ENCODE measurements at places on chromosomes 12 and 14.

- no peak for DNase-seq
Measured at GRCh38 chr14:99424306-99424877, 56.3 kb downstream of the SETD3 start.

GRCh38 chr14:70350078-70350477 is 9.4 kb downstream of the COX16 start:
- peak; percentile 4 for DNase-seq

- no peak for DNase-seq
Measured at GRCh38 chr14:98456231-98456630, 815.8 kb downstream of the BCL11B start.

GRCh38 chr14:95659990-95660385 is 26.2 kb upstream of the TCL1B start:
- DNase-seq, result peak; percentile 15

DNA sequence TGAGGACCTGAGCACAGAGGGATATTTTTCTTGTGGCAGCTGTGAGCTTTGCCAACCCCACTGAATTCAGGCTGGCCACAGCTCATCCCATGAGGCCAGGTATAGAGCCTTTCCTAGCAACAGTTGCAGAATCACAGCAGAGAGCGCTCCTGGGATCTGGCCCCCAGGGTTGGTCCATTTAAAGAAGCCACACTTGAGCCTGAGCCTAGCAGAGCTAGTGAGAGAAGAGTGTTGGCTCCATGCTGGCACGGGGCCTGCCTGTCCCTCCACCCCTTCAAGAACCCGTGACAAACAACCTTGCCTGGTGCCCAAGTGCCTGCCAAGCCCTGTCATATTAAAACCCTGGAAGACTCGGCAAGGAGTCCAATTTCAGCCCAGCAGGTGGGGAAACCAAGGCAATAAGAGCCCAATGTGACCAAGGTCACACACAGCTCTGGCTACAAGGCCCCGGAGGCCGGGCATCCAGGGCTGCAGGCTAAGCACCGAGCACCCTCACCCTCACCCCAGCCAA is 91.6 kb downstream of the LRRC74A start:
- peak; percentile 50 for DNase-seq

GRCh38 chr14:55094292-55095157 is 34.5 kb upstream of the LGALS3 start:
- DNase-seq, result peak; percentile 33

- no peak for DNase-seq
Measured at GRCh38 chr12:4555804-4556203, 6.2 kb upstream of the DYRK4 start.

GRCh38 chr12:20269337-20270067 is 98.8 kb upstream of the PDE3A start:
- peak; percentile 32 for DNase-seq

GRCh38 chr12:85190728-85191127 is 89.3 kb upstream of the ALX1 start:
- DNase-seq, result no peak

GRCh38 chr12:70260646-70261045 is 17.4 kb downstream of the CNOT2 start:
- peak; percentile 37 for DNase-seq

GRCh38 chr14:73744175-73744867 is 30.1 kb upstream of the PNMA1 start:
- no peak for DNase-seq

DNA sequence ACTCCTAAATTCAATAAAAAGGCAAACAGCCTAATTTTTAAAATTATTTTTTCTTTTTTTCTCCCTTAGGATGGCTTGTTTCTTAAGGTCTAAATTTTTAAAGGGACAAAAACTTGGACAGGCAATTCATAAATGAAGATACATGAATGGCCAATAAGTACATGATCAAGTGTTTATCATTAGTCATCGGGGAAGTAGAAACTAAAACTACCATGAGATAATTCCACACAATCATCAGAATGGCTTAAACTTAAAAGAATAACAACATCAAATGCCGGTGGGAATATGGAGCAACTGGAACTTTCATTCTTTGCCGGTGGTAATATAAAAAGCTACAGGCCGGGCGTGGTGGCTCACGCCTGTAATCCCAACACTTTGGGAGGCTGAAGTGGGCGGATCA is 29.1 kb downstream of the MOK start:
- DNase-seq, result no peak

GRCh38 chr14:30940886-30941285 is 66.5 kb downstream of the COCH start:
- no peak for DNase-seq

DNA sequence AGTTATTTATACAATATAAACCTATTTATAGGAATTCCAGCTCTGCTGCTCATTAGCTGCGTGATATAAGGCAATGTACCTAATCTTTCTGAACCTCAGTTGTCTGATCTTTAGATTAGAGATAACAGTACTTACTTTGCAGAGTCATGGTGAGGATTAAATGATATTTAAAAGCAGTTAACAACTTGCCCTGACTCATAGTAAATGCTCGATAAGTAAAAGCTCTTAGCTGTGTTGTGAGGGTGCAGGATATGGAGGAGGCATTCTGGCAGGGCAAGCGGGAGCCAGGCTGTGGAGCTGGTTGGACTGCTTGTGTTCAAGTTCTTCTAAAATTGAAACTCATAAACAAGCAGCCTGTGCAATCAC is 140.0 kb upstream of the PRICKLE1 start:
- no peak for DNase-seq

DNA sequence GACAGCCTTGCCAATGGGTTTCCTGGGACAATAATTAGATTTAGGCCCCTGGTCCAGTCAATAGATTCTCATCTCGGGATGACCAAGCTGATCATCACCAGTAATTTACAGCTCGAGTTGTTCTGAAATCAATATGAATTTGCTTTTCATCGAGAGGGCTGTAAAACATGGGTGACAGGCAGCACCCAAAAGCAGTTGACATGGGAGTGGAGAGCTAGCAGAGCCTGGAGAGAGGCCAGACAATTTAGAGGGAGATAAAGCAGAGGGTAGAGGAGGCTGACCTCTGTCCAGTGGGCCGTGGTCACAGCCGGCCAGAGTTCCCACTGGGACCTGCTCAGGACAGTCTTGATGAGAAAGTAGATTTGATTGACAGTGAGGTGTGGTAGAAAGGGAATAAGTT is 157.3 kb downstream of the ASCL4 start:
- DNase-seq, result no peak

GRCh38 chr12:113114447-113115178 is 20.9 kb downstream of the RASAL1 start:
- peak; percentile 38 for DNase-seq

DNA sequence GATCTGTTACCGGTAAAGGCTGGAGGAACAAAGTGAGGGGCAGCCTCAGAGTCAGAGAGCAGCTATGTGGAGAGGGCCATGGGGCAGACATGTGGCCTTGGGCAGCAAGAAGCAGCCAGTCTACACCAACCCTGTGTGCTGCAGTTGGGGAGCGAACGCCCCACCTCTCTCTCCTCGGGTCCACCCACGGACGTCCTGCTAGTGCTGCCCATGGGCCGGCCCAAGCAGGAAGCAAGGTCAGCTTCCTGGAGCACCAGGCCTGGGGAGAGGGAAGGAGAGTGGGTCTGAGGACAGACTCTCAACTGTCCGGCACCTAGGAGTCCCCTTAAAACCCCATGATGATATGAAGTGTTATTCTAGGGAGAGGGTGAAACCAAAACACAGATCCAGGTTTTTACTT is 254.8 kb upstream of the FKBP4 start:
- no peak for DNase-seq

- DNase-seq, result no peak
Measured at GRCh38 chr12:85630851-85631250, 205.4 kb downstream of the RASSF9 start.

DNA sequence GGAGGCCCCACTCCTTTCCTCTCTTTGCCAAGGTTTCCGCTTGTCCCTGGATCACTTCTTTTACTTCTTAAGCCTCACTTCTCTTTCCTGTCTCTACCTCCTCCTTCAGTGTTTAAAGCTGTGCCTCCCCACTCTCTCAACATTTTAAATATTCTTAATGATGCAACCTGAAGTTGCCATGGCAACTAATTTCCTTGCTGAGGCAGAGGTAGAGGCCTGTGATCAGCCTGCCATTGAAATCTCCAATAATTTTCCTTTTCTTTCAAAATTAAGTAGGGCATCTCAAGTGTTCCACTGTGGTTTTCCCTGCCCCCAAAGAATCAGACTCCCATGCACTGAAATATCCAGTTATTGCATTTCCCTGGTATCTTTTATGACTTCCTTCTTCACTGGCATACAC is 108.6 kb upstream of the VRK1 start:
- DNase-seq, result no peak

DNA sequence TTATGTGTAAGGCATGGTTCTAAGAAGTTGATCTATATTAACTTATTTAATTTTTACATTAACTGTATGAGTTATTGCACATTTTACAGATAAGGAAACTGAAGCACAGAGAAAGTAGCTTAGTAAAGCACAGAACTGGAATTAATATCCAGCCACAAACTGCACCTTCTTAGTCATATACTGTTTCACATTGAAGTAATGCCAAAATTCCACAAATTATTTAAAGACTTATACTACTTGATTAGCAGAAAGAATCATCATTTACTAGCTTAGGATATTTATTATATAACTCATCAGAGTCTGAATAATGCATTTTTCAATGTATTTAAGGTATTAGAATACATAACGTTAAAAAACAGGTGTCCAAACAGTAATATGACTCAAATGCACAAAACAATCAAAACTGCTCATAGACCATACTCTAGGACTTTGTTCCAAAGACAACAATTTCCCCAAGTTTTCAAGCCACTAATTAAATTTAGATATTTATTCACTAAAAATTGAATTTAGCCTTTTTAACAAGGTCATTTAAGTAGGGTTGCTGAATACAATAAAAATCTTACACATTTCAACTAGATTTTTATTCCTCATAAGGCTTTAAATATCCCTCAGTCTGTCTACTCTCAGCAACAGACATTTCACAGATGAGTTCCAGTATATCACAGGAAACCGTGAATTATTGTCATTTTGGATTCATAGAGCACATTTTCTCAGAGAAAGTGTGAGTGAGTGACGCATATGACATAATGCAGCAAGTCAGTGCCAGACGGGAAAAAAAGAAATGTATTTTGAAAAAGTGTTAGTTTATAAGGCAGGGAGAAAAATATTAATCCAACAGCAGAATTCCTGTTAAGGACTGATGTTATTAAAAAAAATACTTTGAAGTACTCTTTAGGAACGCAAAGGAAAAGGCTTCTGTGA is 782.5 kb downstream of the TMTC2 start:
- DNase-seq, result no peak

GRCh38 chr12:113041560-113041959 is 15.0 kb upstream of the DTX1 start:
- DNase-seq, result no peak

DNA sequence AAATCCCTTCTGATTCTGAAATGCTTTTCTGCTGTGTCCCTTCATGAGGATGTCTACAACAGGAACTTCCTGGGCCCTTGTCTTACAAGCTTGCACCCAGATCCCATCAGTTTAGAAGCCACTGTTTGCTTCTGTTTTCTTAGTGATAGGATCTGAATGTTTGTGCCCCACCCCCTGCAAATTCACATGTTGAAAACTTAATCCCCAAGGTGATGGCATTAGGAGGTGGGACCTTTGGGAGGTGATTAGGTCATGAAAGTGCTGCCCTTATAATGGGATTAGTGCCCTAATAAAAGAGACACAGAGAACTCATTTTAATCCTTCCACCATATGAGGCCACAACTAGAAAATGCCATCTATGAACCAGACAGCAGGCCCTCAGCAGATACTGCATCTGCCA is 36.0 kb upstream of the GNPNAT1 start:
- DNase-seq, result no peak

DNA sequence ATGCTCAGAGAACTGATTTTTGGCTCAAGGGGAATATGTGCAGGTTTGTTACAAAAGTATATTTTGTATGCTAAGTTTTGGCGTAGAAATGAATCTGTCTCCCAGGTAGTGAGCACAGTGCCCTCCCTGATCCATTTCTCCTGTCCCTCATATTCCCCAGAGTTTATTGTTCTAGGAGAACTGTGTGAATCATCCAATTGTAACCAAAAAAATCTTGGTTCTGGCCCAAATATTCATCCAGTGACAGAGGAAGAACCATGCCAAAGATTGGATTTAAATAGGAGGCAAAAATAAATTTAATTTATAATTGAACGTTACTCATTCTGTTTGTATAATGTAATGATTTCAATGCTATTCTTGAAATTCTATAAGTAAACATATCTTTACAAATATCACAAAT is 4.8 kb downstream of the CATSPERB start:
- no peak for DNase-seq

Data from DMS53 (cell line).